ENCODE measurements at places on chromosomes 1 and 21.
A peak's percentile ranks its signal among the peaks of the same experiment; 100 is the strongest.

GRCh38 chr1:25194572-25195020, 37.7 kb downstream of the SYF2 start:
- no peak for DNase-seq

GRCh38 chr1:202133001-202133400, 10.3 kb downstream of the GPR37L1 start:
- no peak for DNase-seq

DNA sequence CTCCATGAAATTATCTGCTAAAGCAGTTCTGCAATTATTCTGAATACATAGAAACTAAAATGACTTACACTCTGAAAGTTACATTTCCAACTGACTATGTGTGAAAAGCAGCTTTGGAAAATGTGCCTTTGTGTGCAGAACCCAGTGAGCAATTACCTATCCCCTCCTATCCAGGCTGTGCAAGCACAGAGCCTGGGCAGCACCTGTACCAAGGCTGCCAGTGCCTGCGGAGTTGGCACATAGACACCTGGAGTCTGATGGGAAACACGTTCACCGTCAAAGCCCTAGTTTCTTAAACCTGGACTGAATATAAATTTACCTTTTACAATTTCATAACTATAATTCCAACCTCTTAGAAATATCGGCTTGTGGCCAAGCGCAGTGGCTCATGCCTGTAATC, 307.3 kb downstream of the KCNH1 start:
- DNase-seq, result no peak

- no peak for DNase-seq
Measured at GRCh38 chr1:32665915-32666314, 14.9 kb downstream of the RBBP4 start.

DNA sequence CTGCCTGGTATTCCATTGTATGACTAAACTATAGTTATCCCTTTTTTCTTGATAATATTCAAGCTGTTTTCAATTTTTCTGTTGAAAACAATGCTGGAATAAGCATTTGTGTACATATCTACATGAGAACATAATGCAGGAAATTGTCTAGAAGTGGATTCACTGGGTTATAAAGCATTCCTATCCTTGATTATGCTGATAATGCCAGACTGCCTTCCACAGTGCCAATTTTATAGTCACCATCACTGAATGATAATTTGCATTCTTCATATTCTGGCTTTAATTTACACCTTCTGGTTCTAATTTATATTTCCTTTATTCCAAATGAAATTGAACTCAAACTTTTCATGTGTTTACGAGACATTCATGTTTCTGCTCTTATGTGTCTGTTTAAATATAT, 651.0 kb upstream of the PLXNA2 start:
- no peak for DNase-seq

GRCh38 chr1:162676087-162676486, 43.8 kb downstream of the DDR2 start:
- DNase-seq, result peak; percentile 92

- DNase-seq, result peak; percentile 87
Measured at GRCh38 chr1:156899956-156900718, 6.6 kb downstream of the PEAR1 start.

DNA sequence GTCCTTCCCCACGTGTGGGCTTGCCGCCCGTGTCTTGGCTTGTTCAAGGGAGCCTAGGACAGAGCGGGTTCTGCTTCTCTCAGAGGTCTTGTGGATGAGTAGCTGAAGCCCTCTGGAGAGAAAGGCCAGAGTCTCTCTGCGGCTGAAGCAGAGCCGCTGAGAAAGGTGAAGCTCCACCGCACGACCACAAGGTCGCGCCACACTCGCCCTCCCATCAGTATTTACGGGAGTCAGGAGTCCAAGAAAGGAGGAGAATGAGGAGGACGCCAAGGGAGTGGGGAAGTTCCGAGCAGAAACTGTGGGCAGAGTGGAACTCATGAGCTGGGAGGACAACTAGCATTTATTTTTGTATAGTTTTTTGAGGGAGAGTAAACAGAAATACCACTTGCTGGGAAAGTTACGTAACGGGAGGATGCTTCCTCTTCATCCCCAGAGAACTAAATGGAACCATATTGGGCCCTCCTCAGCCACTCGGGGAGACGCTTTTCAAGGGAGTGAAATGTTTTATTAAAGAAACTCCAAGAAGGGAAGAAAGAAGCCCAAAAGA, 51.6 kb upstream of the HAO2 start:
- no peak for DNase-seq
